ENCODE measurements at places on chromosomes 6 and 20.

- no peak for DNase-seq
Observed at GRCh38 chr6:84921891-84922290, 157.5 kb upstream of the TBX18 start.

GRCh38 chr6:152378169-152378568 is 259.0 kb downstream of the SYNE1 start:
- DNase-seq: no peak

GRCh38 chr20:54208548-54209176 is 775 bp downstream of the PFDN4 start:
- no peak for DNase-seq

GRCh38 chr6:37818536-37819176 is 871 bp upstream of the ZFAND3 start:
- peak; percentile 88 for DNase-seq

GRCh38 chr20:34377072-34377847 is 14.2 kb downstream of the ITCH start:
- no peak for DNase-seq

- no peak for DNase-seq
Observed at GRCh38 chr6:3247255-3248146, 11.2 kb upstream of the PSMG4 start.

DNA sequence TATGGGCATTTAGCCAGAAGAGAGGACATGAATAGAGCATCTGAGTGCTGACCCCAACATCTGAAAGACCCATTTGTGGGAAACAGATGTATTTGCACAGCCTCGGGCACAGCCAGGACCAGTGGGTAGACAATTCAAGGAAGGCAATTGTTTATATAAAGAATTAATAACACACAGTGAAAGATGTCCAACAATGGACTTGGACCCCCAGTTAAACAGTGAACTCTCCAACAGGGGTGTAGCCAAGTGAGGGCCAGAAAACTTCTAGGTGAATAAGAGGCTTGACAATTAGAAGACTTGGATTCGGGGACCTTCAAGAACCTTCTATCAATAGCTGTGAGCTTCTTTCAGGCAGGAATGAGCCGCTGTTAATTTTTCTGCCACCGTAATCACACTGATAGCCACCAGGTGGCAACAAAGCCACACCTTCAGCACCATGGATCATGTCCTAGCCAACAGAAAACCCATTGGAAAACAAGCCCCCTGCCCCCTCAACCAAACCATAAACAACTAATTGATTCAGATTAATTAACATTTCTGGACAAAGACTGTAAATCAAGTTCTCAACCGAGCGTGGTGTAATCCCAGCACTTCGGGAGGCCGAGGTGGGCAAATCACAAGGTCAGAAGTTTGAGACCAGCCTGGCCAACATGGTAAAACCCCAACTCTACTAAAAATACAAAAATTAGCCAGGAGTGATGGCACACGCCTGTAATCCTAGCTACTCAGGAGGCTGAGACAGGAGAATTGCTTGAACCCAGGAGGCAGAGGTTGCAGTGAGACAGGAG is 8.8 kb upstream of the SRSF6 start:
- peak; percentile 18 for DNase-seq

DNA sequence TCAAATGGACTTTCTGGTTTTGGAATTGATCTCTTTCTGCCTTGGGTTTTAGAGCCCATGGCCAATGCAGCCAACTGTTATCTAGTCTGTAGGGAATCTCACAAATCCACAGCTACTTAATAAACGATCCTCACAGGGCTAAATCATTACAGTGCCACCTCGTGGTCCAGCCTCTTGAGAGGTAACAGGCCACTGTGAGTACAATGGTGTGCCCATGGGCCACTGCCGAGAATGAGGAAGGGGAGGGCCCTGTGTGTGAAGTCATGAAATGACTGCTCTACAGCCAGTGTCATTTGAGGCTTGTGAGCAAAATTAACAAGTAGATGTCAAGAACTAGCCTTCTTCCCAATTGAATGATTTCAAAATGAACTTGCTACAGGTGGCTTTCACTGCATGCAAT is 54.3 kb upstream of the GMPR start:
- no peak for DNase-seq

GRCh38 chr6:86683132-86683908 is 254.0 kb upstream of the HTR1E start:
- no peak for DNase-seq

Data from stimulated activated CD4-positive, alpha-beta T cell treated with anti-CD3 and anti-CD28 coated beads, Interleukin-4, amount 100 ng/mL, for 48 hours (primary cell).